ENCODE measurements at places on chromosomes 11 and 22.

DNA sequence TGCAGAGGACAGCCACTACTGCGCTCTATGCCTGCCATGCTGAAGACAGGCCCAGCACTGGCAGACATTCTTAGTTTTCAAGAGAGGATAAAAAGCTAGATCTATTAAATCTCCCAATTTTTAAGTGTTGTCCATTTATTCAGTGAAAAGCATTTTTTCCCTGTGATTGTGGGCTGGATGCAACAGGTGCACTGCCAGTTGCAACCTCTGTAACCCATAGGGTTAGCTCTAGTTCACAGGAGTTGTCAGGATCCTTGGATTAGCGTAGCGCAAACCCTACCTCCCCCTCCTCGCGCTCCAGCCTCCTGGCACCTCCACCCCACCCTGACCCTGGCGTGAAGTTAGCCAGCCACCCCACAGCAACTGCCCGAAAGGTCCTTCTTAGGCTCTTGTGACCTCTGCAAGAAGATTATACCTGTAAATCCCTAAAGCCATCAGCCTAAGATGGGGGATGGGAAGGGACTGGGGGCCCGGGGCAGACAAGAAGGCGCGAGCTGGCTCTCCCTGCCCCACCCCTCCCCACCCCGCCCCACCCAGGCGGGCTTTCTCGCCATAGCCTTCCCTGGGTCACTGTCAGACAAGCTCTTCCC is 30.9 kb downstream of the EIF3F start:
- no peak for DNase-seq

DNA sequence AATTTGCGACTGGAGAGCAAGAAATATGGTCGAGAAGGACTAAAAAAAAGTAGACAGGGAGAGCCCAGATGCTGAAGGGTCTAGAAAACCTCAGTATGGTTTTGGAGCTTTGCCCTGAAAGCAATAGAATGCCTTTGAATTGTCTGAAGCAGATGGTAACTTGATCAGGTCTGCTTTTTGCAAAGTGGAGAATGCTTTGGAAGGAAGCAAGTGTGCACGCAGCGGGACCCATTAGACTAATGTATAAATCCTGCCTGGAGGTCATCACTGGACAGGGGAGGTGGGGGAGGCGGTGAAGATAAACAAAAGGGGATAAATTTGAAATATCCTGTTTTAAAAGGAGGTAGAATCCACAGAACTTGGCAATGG is 757 bp upstream of the HINFP start:
- peak; percentile 77 for DNase-seq

DNA sequence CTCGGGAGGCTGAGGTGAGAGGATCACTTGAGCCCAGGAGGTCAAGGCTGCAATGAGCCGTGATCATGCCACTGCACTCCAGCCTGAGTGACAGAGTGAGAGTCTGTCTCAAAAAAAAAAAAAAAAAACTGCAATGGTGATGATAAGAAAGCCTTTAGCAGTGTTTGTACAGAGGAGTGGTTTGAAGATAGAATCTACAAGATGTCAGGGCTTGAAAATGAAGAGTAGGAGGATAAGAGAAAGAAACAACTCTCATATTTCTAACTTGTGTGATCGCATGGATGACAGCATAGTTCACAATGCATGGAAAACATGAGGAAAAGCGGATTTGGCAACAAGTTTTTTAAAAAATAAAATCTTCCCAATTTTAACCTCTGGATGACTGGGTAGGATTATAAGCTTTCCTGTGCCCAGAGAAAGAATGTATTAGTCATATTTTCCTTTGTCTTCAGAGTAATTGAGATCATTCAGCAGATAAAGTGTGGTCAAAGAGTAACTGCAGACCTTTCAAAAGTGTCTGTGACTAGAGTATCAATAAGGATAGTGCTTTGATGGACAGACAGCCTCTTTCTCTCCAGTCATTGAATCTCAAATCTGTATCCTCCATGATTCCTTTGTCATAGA is 328.1 kb downstream of the CASP12 start:
- no peak for DNase-seq

- no peak for DNase-seq
Measured at GRCh38 chr11:87198266-87198881, 160.6 kb downstream of the TMEM135 start.

GRCh38 chr11:65642014-65642671 is 4.2 kb downstream of the SIPA1 start:
- no peak for DNase-seq

DNA sequence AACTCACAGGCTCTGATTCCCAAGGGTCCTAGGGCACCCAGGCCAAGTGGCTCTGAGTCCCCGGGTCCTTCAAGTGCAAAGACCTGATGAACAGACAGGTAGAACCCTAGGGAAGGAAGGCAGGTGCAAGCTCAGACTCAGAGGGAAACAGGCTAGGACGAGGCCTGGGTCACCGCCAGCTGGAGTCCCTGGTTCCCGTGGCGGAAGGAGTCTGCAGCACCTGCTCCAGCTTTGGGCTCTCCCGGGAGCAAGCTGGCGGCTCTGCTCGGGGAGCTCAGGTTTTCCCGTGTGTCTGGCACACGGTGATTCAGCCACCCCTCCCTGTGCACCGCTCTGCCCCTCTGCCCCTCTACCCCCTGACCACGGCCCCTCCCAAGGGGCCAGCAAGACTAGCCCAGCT is 59.8 kb downstream of the WNT7B start:
- DNase-seq: no peak

DNA sequence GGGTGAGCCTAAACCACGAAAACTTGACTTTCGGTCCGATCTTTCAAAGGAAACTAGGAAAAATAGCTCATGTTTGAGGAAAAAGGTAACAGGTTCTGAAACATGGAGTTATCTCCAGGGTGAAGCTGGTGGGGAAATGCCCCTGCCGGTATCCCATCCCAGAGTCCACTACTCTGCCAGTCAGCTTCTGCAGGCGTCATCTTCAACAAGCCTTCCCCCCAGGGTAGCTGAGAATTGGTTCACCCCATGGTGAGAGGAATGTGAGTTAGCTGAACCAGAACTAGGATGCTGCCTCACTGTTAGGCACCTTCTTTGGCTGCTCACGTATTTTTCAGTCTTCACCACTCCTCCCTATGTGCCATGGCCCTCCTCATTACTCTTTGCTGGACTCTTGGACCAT is 1.1 kb downstream of the GVQW3 start:
- DNase-seq: no peak

DNA sequence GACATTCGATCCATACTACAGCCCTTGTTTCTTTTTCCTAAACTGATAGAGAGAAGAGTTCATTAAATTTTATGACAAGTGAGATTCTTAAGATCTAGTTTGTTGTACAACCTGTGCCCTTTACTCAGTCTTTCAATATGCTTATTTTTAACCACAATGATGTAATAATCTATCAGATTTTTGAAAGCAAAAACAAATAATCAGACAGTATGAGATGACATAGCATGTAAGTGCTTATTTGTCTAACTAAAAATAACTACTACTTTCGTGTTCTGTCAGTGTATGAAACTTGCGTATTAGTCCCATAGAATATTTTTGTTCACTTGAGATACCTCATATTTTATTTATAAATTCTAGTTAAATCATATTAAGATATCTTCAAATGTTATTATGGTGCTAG is 33.2 kb downstream of the RAB39A start:
- DNase-seq: no peak

DNA sequence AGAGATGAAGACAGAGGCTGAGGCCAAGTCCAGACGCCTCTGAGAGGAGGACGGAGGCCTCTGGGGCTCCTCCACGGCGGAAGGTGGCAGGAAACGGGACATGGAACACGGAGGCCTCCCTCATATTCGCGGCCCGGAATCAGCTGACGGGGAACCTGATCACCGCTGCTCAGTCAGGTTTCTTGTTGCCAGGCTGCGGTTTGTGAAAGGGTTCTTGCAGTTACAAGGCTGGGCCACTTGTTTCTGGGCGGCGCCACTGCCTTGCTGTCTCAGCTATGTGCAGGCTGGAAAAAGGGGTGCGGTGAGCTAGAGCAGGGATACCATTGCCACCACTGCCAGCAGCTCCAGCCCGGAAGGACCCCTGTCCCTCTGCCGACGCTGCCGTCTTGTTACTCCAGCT is 10.0 kb upstream of the MMP1 start:
- DNase-seq: no peak

DNA sequence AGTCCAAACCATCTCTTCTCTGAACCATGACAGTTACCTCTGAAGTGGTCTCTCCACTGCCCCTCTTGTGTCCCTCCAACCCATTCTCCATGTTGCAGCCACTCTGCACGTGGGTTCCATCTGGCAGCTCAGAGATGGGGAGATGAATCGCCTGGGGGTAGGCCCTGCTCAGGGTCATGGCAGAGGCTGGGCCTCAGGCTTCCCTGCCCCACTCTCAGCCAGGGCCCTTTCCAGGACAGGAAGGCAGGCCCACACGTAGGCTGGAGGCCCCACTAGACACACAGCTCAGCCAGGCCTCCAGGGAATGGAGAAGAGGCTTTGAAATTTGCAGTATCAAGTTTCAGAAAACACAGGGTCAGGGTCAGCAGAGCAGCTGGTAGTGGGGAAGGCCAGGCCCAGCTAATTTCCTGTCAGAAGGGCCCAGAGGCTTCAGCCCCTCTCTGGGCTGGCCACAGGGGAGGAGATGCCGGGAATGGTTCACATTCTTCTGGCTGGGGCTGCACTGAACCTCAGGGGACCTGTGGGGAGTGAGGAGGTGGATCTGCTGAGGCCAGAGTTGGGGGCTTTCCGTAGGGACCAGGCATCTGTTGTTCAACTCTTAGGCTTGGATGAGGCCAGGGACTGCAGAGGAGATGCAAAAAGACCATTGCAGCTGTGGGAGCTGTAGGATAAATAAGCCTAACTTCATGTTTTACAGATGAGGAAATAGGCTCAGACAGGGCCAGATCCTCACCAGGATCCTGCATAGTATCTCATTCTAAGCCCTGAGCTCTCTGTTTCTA is 101.6 kb downstream of the SWAP70 start:
- DNase-seq: peak; percentile 98

DNA sequence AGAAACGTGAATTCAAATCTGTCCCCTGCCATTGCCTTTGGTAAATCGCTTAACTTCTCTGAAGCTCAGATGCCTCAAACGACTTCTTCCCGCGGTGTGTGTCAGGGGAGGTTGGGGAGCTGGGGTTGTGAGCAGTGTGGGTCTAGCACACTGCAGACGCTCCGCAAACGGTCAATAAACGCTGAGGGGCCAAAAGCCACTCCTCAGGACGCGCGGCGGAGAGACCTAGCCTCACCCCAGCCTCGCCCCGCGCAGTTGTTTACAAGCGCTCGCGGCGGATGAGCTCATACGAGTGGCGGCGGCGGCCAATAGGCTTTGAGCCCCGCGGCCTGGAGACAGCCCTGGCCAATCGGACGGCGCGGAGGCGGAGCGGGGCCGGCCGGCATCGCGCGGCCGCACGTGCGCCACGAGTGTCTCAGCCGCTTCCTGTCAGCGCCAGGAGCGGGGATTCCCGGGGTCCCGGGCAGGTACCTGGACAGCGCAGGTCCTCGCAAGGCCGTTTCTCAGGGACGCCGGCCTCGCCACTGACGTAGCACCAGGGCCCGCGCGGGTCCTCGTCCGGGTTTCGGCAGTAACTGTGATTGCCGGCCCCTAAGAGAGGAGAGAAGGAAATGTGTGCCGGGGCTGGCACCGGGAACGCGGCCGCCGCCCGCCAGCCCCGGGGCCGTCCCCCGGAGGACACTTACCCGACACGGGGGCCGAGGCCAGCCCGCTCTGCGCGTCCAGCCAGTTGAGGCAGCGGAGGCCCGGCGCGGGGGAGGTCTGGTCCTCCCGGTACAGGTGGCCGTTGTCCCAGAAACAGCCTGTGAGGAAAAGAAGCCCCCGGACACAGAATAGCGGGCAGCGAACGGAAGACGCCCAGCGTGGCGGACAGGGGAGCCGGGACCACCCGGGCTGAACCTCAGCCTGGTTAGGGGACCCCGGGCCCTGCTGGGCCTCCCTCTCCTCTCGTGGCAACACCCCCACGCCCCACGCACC is 1.5 kb downstream of the PIK3IP1 start:
- DNase-seq: peak; percentile 88

DNA sequence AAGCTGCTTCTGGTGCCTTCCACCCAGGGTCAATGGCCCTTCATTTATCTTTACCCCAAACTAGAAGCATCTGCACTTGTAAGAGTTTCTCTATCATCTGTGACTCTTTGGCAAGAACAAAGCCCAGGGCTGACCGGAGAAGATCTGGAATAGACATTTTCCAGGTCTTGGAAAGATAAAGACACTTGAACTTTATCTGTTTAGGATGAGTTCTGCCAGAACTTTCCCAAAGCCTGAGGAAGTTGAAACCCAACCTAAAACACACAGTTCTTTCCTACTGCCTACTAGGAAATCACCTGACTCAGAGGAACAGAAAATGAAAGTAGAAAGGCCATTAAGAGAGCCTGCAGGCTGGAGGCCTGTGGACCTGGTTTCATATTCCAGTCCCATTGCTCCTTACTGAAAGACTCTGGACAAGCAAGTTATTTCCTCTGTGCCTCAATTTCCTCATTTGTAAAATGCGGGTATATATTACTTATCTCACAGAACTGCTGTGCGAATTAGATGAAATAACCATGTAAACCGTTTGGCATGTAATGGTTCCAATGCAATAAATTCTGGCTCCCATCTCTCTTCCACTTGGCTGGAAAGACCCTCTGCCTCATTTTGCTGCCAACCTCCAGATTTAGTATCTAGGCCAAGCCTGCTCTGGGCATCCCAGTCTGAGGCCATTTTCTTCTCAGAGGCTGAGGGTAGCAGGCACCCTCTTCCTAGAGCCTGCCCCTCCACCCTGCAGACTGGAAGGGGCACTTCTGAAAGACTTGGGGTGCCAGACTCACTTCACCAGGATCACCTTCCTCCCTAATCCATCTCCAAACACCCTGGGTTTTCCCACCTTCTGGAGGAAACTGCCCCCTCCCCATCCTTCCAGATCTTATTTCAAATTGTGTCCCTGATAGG is 1.2 kb downstream of the UBE2L6 start:
- DNase-seq: peak; percentile 45
